ENCODE measurements at places on chromosomes 4 and X.

DNA sequence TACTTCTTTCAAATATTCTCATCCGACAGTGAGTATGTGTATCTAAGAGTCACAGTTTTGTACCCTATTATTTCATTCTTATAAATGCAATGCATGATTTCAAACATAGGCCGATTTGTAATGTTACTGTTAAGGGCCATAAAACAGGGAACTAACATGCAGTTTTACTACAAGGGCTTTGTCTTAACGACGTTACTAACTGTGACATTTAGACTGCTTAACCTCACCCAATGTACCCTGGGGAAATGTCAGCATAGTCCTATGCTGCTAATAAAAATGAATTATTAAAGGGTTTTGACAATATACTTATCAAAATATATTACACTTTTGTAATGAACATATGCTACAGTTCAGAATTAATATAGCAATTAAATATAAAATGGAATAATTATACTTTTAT lies 74.8 kb upstream of the CPXCR1 start:
- DNase-seq: no peak

DNA sequence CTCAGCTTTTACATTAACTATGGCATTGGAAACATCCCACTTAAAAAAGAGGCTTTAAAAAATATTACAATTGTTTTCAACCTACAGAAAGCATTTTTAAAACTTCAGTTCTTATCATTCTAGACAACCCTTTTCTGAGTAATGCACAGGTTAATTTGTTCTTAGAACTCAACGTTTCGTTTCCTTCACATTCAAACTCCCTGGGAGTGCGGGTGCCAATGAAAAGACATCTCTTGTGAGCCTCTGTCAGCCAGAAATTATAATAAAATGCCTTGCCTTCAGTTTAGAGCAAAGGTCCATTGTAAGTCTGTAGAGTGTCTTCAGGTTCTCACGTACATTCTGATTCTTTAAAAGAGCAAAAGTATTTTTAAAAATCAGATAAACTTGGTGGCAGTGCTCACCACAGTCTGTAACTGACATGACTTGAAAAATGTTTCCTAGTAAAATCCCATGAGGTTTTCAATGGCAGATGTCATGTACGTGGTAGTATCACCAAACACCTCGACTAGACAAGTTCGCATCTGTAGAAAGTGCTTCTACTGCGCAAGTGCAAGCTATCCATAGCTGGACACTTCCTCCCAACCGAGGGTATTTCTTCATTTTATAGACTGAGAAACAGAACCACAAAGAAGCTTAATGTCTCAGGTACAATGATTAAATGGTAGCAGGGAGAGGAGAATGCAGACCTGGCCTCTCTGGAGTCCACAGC lies 65.8 kb downstream of the HAUS3 start:
- DNase-seq: no peak

- DNase-seq: peak; percentile 12
Measured at GRCh38 chr4:77599378-77599777, 6.2 kb upstream of the CXCL13 start.

DNA sequence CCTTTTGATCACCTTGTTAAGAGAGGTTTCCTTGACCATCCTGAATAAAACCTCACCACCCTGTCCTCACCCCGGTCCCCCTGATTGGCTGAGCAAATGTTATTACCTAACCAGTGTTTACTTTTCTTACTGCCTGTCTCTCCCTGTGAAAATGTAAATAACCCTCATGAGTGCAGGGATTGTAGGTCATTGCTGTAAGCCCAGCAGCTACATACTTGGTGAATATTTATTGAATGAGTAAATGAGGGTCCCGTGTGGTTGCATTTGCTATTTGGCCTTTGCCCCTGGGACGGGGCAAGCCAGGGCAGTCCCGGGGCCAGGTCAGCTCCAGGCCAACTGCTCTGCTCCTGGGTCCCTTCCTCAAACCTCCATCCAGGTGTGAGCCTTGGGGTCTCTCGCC lies 55.5 kb upstream of the CLCN4 start:
- no peak for DNase-seq

DNA sequence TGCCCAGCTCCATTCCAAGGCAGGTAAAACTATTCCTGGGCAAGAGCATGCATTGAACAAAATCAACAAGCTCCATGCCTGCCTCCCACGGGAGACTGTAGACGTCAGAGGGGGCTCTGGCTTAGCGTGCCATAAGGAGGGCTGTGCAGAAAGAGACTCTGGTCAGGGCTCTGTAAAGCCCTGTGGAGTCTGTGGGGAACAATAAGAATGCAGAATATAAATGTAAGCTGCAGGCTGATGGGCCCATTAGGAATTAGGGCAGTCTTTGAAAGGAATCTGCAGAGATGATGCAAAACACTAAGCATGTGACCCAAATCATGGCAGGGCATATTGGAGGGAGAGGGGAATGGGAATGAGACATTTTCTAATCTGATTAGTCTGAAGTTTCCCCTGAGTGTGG lies 170.3 kb downstream of the EFHC2 start:
- no peak for DNase-seq

DNA sequence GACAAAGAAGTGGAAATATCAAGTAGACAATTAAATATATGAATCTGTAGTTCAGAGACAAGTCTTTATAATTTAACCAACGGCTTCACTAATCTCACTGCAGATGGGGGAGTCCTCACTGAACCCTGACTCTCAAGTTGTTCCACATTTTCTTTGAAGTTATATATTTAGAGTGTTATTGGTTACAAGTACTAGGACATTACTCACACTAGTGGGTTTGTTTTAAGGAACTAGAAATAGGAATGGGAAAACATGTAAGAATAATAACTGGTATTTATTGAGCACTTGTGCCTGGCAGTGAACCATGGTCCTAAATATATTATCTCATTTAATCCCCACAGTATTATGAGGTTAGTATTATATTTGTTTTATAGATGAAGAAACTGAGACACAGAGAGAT lies 22.0 kb downstream of the MND1 start:
- no peak for DNase-seq

DNA sequence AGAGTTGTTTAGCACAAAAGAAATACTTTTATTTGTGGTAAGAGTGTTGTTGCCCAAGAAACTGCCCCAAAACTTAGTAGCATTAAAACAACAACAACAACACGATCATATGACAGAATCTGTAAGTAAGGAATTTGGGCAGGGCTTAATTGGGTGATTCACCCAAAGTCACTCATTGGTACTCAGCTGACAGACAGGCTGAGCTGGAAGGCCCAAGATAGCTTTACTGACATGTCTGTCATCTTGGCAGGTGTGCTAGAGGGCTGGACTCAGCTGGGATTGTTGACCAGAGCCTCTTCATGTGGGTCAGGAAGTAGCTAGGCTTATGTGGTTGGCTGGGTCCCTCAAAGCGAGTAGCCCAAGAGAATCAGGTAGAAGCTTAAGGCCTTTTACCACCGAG lies 52.3 kb downstream of the KIAA0232 start:
- DNase-seq: no peak

DNA sequence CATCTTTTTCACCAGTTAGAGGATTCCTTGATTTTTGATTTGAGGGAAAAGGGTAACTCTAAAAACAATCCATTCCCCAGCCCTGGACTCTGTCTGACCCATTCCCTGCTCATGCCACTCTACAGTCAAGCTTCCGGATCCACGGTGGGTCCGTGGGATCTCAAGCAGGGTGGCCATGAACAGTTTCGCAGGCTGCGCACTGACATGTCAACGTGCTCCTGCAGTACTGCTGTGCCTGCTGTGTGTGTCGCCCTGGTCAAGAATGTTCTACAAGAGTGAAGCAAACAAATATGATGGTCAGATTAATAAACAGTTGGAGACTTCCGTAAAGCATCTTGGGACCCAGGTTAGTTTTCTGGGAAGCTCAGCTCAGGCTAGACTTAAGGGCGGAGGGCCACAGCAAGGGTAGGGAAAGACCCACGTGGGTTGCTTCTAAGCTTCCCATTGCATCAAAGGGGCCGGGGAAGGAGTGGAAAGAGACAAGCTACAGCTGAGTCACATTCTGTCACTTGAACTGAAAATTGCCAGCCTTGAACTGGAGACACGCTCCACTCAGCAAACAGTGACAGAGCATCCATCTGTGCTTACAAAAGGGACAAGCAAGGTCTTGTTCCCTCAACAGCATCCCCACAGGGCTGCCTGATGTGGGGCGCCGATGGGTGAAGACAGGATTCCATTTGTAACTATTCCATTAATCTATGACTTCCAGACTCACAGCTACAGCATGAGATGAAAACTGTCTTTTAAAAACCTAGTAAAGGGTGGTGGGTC lies 81.8 kb downstream of the MTMR1 start:
- DNase-seq: no peak

GRCh38 chr4:159543831-159544230 lies 441.0 kb downstream of the RAPGEF2 start:
- no peak for DNase-seq

GRCh38 chr4:128958194-128958593 lies 135.1 kb downstream of the SCLT1 start:
- no peak for DNase-seq

GRCh38 chr4:23455456-23456158 lies 434.2 kb downstream of the PPARGC1A start:
- peak; percentile 14 for DNase-seq

- no peak for DNase-seq
Measured at GRCh38 chr4:84678976-84679744, 96.2 kb downstream of the CDS1 start.

DNA sequence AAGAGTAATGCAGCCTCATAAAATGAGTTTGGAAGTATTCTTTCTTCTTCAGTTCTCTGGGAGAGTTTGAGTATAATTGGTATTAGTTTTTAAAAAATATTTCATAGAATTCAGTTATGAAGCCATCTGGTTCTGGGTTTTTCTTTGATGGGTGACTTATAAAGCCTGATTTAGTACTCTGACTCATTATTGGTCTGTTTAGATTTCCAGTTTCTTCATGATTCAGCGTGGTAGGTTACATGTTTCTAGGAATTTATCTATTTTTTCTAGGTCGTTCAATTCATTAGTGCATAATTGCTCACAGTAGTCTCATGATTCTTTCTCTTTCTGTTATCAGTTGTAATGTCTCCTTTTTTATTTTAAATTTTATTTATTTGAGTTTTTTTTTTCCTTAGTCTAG lies 111.2 kb downstream of the CEP44 start:
- no peak for DNase-seq

GRCh38 chrX:65723706-65724105 lies 56.3 kb downstream of the MSN start:
- no peak for DNase-seq

GRCh38 chr4:13887010-13887409 lies 259.5 kb upstream of the BOD1L1 start:
- no peak for DNase-seq

- peak; percentile 87 for DNase-seq
Measured at GRCh38 chr4:114015444-114015899, 36.0 kb upstream of the ARSJ start.

Measured in Daoy (cell line).